ENCODE measurements at places on chromosomes 3 and 15. TPM values are rescaled to one million over a fixed set of nuclear protein-coding genes. Genes with fewer than 3 reads are reported as not detected.

DNA sequence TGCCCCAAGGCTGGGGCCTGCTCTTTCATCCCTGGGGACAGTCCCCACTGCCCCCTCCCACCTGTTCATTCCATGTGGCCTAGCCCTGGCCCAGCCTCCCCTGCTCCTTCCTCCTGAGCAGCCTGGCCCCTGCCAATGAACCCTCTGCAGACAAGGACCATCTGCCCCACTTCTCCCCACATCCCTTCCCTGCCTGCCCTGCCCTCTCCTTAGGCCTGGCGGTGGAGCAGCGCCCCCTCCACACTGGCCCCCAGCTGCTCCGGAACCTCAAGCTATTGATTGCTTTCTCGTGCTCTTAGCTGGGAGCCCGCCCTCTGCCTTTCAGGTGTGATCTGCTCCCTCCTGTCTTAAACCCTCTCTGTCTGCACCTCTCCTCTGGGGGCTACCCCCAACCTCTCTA lies 8.0 kb downstream of the PLXNA1 start:
- no peak for DNase-seq

- no peak for DNase-seq
Observed at GRCh38 chr3:152104847-152105415, 163.8 kb upstream of the MBNL1 start.

GRCh38 chr3:134956844-134957243 lies 161.8 kb downstream of the EPHB1 start:
- no peak for DNase-seq

DNA sequence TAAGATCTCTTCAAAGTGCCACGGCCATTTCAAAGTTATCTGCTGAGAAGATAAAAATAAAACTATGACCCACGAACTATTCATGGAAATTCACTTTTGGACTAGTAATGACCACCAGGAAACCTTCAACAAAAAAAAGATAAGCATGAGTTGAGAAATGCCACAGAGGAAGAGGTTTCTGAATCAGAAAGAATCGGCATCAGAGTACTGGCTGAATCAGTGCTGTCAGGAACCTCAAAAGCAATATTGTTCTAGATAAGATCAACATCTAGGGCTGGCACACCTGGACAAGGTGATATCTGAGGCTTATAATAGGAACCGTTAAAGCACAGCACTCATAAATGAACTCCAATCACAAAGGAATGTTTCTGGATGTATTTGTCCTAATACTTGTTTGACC lies 72.7 kb downstream of the PEAK1 start:
- DNase-seq = no peak

GRCh38 chr3:24199300-24199699 lies 254.2 kb downstream of the NR1D2 start:
- no peak for DNase-seq

- DNase-seq = no peak
Observed at GRCh38 chr3:88076712-88077111, 17.7 kb downstream of the ZNF654 start.

DNA sequence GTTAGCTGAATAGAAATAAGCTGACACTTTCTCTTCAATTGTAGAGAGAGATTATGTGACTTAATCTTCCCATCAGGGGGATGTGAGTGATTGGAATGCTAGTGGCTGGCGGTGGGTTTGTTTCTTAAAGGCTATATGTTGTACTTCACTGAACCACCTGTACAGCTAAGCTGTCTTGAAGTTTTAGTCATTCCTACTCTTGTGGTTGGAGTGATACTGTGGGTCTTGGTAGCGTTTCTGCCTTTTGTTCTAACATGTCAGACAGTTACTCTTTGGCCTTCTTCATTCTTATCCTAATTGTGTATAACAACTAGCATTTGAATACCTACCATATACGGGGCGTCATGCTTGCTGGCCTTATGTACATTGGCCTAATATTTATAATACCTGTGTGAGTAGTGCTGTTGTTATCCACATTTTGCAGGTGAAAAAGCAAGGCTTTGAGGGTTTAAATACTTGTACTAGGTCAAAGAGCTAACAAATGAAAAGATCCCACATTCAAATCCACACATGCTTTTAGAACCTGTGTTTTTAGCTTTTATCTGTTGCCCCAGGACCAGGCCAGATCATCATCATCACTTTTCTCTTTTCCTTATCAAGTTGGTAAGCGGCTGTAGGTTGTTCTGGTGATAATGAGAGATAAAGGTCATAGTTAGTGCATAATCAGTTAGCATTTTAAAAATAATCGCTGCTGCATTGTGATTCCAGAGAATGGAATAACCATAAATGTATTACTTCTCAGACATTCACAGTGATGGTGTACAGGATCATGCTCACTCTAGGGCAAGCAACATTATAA lies 50.2 kb downstream of the AKAP13 start:
- DNase-seq = no peak

DNA sequence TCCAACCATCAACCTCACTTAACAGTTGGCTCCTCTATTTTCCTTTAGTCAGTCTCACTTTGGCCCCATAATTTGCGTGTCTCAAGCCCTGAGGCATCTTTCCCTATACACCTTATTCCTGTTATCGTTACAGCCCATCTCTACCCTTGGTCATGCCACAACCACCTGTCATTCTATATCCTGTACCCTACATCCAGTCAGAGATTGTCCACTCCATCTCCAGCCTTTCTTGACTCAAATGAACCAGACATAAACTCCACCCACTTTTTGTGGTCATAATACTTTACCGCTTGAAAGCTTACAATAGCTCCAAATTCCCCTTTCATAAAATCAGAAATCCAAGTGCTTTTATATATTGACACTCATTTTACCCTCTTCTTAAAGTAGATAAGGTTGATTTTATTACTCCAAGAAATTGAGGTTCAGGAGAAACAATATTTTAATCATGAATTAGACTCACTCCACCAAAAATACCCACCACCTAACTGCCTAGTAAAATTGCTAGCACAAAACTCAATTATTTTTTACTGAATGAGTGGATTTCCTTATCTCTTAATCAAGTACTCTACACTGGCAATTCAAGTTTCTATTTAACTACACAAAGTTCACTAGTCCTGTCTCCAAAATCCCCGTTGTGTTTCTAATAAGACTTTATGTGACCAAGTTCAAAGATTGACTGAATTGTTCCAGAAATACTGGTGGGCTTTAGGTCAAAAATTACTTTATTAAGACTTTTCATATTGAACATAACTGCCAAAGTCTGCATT lies 9.1 kb downstream of the CCR4 start:
- no peak for DNase-seq

DNA sequence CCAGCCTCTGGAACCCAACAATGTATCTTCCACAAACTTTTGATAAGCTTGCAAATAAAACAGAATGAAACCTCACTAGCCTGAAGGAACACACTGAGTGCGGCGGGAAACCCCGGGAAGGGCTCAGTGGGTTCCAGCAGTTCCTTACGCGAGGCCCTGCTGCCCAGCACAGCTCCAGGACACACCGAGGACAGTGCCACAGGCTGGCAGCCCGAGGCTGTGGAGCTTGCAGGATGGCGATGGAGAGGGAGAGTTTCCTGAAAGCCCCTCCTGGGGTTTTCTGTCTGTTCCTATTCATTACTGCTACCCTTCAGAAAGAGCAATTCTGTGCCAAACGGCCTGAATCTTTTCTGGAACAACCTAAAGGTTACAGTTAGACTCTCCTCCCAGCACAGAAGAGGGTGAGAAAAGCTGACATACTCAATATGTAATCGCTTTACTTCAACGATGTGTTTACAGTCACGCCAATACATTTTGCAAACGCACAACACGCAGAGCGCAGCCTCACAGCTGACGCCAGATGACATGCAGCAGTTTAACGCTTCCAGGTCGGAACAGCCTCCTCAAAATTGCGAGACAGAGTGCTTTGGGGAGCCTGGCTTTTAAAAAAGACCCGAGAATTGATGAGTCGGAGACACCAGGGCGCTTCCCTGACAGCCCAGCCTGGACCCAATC lies 57.1 kb upstream of the RPL32 start:
- no peak for DNase-seq

GRCh38 chr3:39183211-39184080 lies 8.9 kb downstream of the XIRP1 start:
- no peak for DNase-seq

GRCh38 chr3:66989241-66989640 lies 8.9 kb upstream of the KBTBD8 start:
- no peak for DNase-seq

DNA sequence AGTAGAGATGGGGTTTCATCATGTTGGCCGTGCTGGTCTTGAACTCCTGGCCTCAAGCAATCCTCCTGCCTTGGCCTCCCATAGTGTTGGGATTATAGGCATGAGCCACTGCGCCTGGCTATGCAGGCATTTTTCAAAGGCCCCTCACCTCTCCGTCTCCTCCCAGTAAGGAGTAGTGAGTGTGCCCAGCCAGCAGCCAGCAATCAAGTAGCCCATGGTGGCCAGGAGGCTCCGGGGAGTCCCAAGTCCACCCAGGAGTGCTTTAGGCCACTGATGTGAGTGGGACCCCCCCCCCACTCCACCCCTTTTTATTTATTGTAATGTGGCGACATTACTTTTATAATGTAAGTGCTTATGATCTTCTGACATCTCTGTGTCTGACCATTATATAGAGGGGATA lies 8.1 kb downstream of the ISG20 start:
- DNase-seq = no peak

DNA sequence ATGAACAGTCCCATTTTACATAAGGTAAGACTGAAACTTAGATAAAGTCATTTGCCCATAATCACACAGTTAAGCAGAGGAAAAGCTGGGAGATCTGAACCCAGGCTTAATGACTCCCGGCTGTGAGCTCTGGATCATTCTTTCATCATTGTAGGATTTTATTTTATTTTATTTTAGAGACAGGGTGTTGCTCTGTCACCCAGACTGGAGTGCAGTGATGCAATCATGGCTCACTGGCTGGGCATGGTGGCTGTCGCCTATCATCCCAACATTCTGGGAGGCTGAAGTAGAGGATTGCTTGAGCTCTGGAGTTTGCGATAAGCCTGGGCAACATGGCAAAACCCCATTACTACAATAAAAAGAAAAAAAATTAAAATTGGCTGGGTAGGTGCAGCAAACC lies 31.2 kb upstream of the RAF1 start:
- no peak for DNase-seq

- DNase-seq = no peak
Observed at GRCh38 chr3:17412950-17413530, 329.4 kb downstream of the TBC1D5 start.

DNA sequence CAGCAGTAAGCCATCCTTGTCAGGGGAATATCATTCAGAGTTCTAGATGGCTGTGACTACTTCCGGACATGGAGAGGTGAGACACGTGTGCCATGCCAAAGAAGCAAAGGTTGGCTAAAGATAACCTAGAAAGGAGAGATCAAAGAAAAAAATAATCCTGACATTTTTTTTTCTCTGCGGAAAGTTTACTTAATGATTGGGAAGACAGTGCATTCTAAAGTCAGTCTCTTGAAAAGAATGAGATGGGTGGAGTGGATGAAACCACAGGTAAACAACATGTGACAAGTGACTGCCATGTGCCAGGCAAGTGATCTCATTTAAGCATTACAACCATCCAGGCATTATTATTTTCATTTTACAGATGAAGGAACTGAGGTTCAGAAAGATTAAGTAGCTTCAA lies 436.6 kb downstream of the SOX2 start:
- no peak for DNase-seq

- no peak for DNase-seq
Observed at GRCh38 chr3:77906102-77906709, 866.3 kb downstream of the ROBO2 start.

The GOLGA8T gene
- not detected for total RNA-seq

The NRG4 gene
- total RNA-seq = 3.0 TPM

The SENP7 gene
- total RNA-seq = 60.9 TPM

The POC1A gene
- 14.4 TPM for total RNA-seq

The ANKRD34C gene
- total RNA-seq = not detected

Measured in progenitor cell of endocrine pancreas (in vitro differentiated cells).